Stimulated activated CD4-positive, alpha-beta T cell treated with anti-CD3 and anti-CD28 coated beads, Interleukin-12 subunit alpha, Interleukin-12 subunit beta, amount 100 ng/mL, for 24 hours (primary cell): ENCODE measurements at places on chromosomes 2 and 18.

GRCh38 chr18:79954791-79955190 lies 3.3 kb upstream of the SLC66A2 start:
- no peak for DNase-seq

GRCh38 chr2:53130441-53130943 lies 637.1 kb upstream of the CHAC2 start:
- no peak for DNase-seq

- no peak for DNase-seq
Observed at GRCh38 chr18:32261003-32261402, 71.2 kb downstream of the MEP1B start.

- DNase-seq: no peak
Observed at GRCh38 chr18:33355263-33355662, 85.3 kb downstream of the CCDC178 start.

DNA sequence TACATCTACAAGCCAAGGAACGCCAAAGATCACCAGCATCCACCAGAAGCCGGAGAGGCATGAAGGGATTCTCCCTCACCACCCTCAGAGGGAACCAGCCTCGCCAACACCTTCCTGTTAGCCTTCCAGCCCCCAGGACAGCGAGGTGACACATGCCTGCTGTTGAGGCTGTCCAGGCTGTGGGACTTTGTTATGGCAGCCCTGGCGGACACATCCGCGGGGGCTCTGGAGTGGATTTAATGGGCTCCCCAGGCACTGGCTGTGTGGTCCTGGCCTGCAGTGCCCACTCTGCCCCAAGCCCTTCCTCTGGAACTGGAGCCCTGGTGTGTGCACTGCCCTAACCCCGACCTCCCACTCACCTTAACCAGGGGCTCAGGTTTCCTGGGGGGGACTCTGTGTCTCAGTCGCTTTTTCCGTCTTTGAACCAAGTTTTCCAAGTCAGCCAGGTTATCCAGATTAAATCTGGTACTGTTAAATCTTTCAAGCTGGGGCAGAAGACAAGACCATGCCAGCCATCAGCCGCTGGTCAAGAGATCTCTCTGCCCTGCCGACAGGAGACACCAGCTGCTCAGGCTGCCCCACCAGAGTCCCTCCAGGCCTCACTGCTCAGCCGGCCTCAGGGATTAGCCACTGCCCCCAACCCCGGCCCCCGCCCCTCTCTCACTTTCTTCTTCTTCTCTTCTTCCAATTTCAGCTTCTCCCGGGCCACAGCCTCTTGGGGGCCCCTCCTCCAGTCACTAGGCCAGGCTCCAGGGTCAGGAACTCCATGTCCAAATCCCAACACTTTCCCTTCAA lies 1.9 kb downstream of the ANKRD23 start:
- no peak for DNase-seq
